ENCODE measurements at places on chromosomes 7 and 10.
A peak's percentile ranks its signal among the peaks of the same experiment; 100 is the strongest.

GRCh38 chr10:93437086-93437945, 44.8 kb downstream of the MYOF start:
- DNase-seq = no peak

GRCh38 chr10:61175316-61175715, 231.3 kb upstream of the RHOBTB1 start:
- DNase-seq = no peak

GRCh38 chr10:84391326-84391725, 62.9 kb downstream of the CCSER2 start:
- DNase-seq = no peak

DNA sequence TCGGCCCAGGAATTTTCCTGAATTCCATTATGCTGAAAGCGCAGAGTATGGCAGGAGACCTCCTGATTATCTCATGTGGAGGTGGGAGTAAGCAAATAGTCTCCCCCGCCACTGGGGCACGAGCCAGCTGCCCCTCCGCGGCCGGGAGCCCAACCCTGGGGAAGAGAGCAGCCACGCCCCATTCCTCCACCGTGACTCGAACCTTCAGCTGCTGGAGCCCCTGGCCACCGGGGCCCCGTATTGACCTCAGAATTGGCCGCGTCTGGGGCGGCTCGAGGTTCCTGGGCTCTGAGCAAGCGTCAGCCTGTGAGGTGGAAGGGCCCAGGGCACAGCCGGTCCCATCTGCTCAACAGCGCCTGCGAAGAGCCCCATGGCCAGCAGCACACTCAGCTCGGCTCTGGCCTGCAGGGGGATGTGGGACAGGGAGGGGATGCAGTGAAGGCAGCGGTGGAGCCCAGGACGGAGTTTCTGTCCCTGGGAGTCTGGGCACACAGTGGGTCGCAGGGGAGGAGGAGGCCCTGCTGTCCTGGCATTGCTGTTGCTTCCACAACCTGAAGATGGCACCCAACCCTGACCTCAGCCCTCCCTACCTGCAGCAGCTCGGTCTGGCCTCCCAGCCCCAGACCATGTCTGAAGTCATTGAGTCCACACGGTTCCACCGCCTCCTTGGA, 97.8 kb downstream of the CHST15 start:
- peak; percentile 45 for DNase-seq

DNA sequence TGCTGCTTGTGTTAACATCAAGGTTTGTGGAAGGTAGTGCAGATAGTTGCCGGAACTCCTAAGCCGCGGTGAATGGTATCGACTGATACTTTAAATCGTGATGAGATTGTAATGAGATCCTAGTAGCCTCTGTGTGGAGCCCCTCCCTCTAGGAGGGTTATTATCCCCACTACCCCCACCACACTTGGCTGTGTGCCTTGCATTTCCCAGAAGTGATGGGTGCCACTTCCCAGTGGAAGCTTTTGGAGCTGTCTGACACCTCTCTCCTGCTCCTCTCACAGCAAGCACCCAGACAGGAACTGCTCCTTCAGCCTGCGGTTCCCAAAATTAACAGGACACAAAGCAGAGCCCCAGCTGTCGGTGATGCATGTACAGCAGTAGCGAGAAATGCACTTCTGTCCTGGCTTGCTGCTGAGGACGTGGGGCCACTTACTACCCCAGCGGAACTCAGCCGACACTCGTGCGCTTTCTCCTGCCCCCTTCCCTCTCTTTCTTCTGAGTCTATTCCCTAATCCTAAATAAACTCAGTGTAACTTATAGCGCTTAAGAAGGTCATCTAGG, 52.5 kb downstream of the PRKAG2 start:
- DNase-seq = no peak

DNA sequence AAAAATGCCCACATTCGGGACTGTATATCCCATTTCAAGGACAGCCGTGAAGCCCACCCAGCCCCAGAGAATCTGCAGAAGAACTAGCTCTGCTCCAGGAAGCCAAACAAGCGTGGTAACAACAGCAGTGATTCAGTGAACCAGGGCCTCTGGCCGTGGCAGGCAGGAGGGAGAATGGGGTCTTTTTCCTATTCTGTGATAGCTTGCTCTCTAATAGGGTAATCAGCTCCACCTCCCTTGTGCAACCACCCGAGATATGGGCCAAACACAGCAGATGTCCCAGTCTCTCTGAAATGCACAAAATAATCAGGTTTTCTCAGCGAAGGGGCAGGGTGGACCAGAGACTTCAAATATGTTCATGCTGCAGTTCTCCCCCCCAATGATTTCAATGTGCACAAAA, 35.8 kb downstream of the CHST15 start:
- no peak for DNase-seq

DNA sequence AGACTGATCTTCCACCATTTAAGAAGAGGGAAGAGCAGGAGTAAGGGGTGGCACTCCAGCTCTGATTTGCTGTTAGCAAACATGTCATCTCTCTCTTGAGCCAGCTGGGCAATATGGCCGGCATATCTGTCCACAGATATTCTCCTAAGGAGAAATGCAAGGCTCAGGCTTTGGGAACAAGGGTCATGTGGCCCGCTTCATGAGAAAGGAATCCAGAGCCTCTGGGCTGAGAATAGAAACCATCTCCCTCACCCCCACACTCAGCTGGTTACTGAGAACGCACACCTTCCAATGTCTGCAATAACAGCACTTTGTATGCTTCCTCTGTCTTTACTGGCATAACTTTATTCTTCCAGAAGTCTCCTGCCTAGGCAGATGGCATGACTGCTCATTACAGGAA, 171.2 kb downstream of the ELMO1 start:
- DNase-seq = no peak

GRCh38 chr10:74276416-74276815, 125.4 kb downstream of the ADK start:
- DNase-seq = no peak

DNA sequence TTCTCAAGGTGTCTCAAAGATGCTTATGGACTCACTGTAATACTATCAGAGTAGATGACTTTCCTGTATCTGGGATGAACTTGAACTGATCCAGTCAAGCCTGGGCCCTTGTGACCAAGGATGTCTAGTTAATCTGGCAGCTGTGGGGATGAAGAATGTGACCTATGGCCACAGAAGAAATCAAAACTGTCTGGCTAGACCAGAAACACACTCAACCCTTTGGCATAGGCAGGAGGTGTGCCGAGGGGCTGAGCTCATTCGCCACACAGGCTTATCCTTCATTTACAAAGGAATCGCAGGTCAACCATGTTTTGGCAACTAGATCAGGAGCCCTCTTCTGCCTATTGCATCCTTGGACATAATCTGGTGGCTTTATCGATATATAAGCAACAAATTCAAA, 110.6 kb downstream of the ATXN7L1 start:
- no peak for DNase-seq

DNA sequence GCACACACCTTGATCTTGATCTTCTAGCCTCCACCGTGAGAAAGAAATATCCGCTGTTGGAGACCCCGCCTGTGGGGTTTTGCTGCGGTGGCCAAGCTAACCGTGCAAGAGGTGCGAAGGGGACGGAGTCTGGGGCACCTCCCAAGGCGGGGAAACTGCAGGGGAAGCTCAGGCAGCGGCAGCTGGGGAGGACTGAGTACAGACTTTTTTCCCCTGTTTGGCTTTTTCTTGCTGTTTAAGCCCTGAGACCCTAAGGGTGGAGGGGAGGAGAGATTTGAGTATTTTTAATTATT, 108.0 kb downstream of the DNAJB6 start:
- no peak for DNase-seq

- DNase-seq = no peak
These were observed 214.5 kb downstream of the SNX13 start for GRCh38 chr7:17725821-17726220.

DNA sequence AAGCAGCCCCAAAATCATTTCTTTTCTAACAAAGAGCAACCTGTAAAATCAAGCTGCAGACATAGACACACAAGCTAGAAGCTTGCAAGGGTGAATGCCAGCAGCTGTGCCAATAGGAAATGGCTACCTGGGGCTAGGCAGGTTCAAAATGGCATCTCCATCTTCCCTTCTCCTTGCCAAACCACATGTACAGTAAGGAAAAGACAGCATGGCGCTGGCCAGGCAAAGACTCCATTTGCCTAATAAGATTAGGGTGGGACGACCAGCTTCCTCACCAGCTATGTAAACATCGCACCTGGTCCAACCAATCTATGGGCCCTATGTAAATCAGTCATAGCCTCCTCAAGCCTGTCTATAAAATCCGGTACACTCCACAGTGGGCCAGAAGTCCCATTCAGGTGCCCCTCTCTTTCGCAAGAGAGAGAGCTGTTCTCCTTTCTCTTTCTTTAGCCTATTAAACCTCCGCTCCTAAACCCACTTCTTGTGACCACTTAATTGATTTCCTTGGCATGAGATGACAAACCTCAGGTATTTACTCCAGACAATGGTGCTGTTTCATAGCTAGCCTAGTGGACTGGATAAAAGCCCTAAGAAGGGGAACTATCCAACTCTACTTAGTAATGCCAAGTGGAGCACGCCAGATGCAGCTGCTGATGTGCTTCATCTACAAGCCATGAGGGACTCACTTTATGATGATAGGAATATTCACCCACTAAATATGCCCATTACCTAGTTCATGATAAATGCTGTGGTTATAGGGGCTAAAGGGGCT, 44.1 kb downstream of the HTR7 start:
- DNase-seq = no peak

DNA sequence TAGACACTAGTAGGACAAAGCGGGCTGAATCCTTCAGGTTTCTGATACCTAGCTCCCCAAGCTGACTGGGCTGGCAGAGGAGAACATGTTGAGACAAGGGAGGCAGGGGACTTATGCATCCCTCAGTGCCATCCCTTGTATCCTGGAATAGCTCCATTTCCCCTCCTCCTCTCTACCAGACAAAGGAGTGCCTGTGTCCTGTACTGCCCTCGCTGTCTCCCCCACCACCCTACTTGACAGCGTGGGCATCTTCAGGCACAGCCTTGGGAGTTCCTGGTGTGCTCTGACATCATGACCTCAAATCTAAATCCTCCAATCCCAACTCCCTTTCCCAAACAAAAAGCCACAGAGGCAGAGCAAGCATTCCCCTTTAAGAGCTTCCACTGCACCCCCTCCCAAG, 9.0 kb downstream of the SFXN3 start:
- DNase-seq = no peak

- DNase-seq = no peak
These were observed 49.5 kb upstream of the RSU1 start for GRCh38 chr10:16866541-16867275.

DNA sequence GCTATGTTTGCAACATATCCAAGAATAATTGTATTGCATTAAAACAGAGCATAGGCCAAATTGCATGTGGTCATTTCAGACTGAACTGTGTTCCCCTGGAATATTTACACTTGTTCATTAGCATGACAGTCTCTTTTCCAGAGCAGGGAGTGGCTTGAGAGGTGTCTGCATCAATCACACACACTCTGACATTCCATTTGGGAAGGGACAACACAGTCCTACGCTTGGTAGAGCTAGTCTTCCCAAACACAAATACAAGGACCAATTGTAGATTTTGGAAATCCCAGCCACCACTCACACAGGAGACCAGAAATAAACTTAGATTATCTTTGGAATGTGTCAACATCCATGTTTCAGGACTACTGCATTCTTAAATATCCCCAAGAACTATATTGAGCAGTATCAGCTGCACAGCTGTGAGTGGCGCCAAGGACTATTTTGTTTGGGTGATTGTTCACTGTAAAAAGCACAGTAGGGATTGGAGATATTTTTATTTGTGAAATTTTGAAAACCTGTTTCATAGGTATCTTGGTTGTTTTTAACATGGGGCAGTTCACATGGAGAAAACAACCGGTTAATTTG, 93.6 kb upstream of the PRR15 start:
- no peak for DNase-seq

DNA sequence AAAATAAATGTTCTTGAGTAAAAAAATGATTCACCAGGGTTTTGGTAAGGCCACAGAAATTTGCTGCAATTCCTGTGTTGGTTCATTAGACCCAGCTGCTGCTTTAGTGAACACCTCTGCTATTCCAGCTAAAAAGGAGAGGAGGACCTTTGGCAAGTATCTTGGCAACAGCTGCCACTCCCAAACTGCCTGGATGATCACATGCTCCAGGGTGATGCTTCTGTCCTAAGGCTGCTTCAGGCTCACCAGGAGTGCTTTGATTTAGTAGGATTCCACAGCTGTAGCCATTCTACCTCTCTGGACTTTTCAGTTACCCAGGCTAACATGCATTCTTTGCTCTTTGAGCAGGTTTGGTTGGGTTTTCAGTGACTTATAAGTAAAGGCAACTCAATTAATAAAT, 82.6 kb upstream of the NPVF start:
- DNase-seq = no peak

DNA sequence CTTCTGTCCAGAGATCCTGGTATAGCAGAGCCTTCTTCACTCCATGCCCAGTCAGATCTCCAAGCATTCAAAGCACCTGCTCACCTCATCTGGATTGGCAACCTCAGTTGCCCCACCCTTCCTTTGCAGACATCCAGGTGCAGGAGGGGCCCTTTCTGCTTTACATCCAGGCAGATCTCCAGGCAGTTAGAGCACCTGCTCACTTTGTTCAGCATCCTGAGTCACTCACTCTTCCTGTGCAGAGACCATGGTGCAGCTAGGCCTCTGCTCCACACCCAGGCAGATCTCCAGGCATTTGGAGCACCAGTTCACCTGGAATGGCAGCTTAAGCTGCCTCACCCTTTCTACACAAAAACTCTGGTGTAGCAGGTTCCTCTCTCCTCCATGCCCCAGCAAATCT, 153.1 kb downstream of the CDK14 start:
- DNase-seq = peak; percentile 46

GRCh38 chr10:122532601-122533296, 27.8 kb upstream of the DMBT1 start:
- DNase-seq = peak; percentile 24

DNA sequence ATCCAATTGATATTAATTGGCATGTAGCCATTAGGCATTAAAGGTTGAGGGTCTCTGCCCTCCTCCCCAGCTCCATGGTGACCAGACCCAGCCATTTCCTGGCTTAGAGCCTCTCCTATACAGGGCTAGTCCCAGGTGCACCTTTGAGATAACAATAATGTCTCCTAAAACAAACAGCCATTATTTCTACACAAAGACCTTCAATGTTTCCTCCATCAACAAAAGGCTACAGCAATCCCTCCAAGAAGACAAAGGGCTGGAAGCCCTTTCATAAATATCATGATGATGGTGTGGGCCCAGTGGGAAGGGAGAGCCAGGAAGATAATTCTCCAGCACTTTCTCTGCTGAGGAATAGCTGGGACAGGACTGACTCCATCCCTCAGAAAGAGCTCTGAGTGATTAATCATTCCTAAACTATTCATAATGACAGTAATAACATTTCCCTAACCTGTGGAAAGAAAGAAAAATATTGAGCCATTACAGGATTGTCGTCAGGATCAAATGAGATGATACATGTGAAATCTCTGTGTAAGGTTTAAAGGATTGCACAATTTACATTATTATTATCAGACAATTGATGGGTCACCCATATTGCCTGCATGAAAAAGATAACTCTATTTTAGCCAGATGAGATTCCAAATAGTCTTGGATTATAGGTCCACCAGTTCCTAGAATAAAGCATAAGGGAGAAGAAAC, 10.2 kb downstream of the PKD2L1 start:
- no peak for DNase-seq

All from NCI-H526 treated with DMSO at 0.1 percent for 48 hours (cell line).